ENCODE measurements at places on chromosomes 6 and 20. TPM values are rescaled to one million over a fixed set of nuclear protein-coding genes. Genes with fewer than 3 reads are reported as not detected.

GRCh38 chr20:55561259-55561658 is 444.1 kb downstream of the CBLN4 start:
- H3K36me3 ChIP-seq = peaks cover 70% of the 10 kb centered on the region
- no peak overlapping the region for H3K4me3 ChIP-seq
- no peaks in the 10 kb centered on the region for H3K4me1 ChIP-seq
- DNase-seq = no peak
- no peak overlapping the region for H3K27ac ChIP-seq

- no peak for DNase-seq
- H3K4me1 ChIP-seq = no peaks in the 10 kb centered on the region
- no peaks in the 10 kb centered on the region for H3K27me3 ChIP-seq
- peak overlapping the region; percentile 48 for H3K27ac ChIP-seq
These were observed 116.9 kb downstream of the TMEM242 start for GRCh38 chr6:157206359-157206815.

DNA sequence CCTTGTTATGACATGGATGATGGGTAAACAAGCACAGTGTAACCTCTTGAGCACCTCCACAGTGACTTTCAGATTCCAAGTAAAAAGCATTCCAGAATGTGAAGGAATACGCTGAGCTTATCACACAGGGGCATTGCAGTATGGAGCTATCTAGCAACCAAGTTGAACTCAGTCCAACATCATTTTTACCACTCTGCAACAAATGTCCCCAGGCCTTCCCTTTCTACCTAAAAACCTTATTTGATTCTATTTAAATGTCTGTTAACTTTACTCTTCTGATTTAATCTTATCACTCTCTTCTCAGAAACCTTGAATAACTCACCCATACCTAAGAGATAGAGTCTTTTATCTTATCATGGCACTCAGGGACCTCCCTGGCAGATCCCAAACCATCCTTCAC is 195.8 kb upstream of the CDYL start:
- H3K4me3 ChIP-seq = no peak overlapping the region
- no peaks in the 10 kb centered on the region for H3K36me3 ChIP-seq
- DNase-seq = no peak
- no peak overlapping the region for H3K27ac ChIP-seq
- no peaks in the 10 kb centered on the region for H3K27me3 ChIP-seq

DNA sequence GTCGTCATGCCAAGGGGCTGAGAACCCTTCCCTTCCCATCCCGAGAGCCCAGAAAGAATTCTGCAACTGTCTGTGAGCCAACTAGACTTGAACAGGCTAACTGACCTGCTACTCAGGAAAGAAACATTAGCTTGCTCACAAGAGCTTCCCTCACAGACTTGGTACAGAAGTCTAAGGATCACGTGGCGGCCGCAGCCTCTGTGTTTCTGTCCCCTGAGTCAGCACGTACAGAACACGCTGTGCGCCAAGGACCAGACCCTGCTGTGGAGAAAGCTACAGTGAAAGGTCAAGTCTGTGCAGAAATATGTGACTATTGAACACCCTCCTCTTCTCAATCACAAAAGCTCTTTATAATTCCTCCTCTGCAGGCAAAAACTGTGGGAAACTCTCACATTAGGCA is 151.3 kb upstream of the QKI start:
- no peak overlapping the region for H3K4me3 ChIP-seq
- peaks cover 56% of the 10 kb centered on the region for H3K4me1 ChIP-seq
- H3K27me3 ChIP-seq = peaks cover 30% of the 10 kb centered on the region
- DNase-seq = no peak

GRCh38 chr6:138685781-138686180 is 87.8 kb upstream of the CCDC28A start:
- no peak for DNase-seq
- no peaks in the 10 kb centered on the region for H3K36me3 ChIP-seq
- no peaks in the 10 kb centered on the region for H3K27me3 ChIP-seq
- H3K27ac ChIP-seq = no peak overlapping the region
- no peak overlapping the region for H3K4me3 ChIP-seq

GRCh38 chr20:63148696-63149095 is 67.2 kb downstream of the YTHDF1 start:
- peaks cover 8% of the 10 kb centered on the region for H3K27me3 ChIP-seq
- DNase-seq = no peak
- H3K4me1 ChIP-seq = no peaks in the 10 kb centered on the region
- H3K27ac ChIP-seq = no peak overlapping the region
- H3K4me3 ChIP-seq = no peak overlapping the region

DNA sequence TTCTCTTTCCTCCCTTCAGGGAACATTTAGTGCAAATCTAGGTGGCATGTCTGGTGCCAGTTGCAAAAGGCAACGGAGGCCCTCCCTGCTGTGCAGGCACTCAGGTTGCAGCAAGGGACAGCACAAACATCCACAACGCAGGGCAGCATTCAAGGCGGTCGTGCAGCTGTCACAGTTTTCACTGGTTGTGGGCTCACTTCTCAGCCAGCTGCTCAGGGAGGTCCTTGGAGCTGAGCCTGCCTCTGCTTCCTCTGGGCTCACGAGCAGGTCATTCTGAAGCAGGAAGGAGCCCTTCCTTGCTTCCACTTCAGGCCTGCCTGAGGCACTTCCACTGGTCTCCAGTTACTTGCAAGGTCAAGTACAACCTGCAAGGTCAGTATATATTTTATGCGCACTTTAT is 3.8 kb upstream of the NPEPL1 start:
- no peaks in the 10 kb centered on the region for H3K27me3 ChIP-seq
- peaks cover 13% of the 10 kb centered on the region for H3K36me3 ChIP-seq
- peak overlapping the region; percentile 92 for H3K27ac ChIP-seq
- no peak for DNase-seq

- no peak overlapping the region for H3K4me3 ChIP-seq
- H3K27ac ChIP-seq = no peak overlapping the region
- peaks cover 12% of the 10 kb centered on the region for H3K4me1 ChIP-seq
- H3K27me3 ChIP-seq = no peaks in the 10 kb centered on the region
- peak; percentile 47 for DNase-seq
These were observed 117.4 kb upstream of the RPS6KA2 start for GRCh38 chr6:166744223-166745134.

- no peak overlapping the region for H3K4me3 ChIP-seq
- DNase-seq = peak; percentile 86
- H3K27me3 ChIP-seq = no peaks in the 10 kb centered on the region
- no peaks in the 10 kb centered on the region for H3K36me3 ChIP-seq
These were observed 23.0 kb upstream of the CD24 start for GRCh38 chr6:106997392-106998158.

DNA sequence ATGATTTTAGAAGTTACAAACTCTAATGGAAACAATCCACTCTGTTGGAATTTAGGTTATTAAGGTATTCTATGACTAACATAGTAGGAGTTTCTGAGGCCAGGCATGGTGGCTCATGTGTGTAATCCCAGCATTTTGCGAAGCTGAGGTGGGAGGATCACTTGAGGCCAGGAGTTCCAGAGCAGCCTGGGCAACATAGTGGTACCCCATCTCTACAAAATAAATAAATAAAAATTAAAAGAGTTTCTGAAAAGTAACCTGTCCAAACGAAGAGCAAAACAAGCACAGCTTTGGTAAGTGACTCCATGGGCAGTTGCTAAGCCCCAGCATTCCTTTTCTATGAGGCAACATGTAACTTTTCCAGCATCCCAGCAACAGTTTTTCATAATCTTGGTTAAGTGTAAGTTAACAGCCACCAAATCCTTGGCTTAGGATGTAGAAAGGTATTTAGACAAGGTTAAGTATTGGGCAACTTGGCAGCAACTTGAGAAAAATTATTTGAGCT is 86.3 kb downstream of the SOX4 start:
- H3K4me3 ChIP-seq = no peak overlapping the region
- H3K36me3 ChIP-seq = peaks cover 41% of the 10 kb centered on the region
- peak overlapping the region; percentile 44 for H3K27ac ChIP-seq

- H3K4me3 ChIP-seq = no peak overlapping the region
- peaks cover 6% of the 10 kb centered on the region for H3K4me1 ChIP-seq
- peak; percentile 50 for DNase-seq
- H3K27me3 ChIP-seq = no peaks in the 10 kb centered on the region
- H3K27ac ChIP-seq = no peak overlapping the region
- no peaks in the 10 kb centered on the region for H3K36me3 ChIP-seq
These were observed 300.7 kb downstream of the CLIC5 start for GRCh38 chr6:45714741-45715507.

- no peak for DNase-seq
- peaks cover 5% of the 10 kb centered on the region for H3K36me3 ChIP-seq
- H3K27me3 ChIP-seq = no peaks in the 10 kb centered on the region
- H3K4me3 ChIP-seq = no peak overlapping the region
- H3K27ac ChIP-seq = no peak overlapping the region
These were observed 175.7 kb downstream of the VEGFA start for GRCh38 chr6:43945768-43946080.

- no peaks in the 10 kb centered on the region for H3K4me1 ChIP-seq
- no peaks in the 10 kb centered on the region for H3K27me3 ChIP-seq
- H3K27ac ChIP-seq = no peak overlapping the region
- peak; percentile 43 for DNase-seq
These were observed 74.1 kb upstream of the PAK5 start for GRCh38 chr20:9912858-9913434.

GRCh38 chr6:111536910-111537527 is 54.0 kb upstream of the REV3L start:
- peak overlapping the region; percentile 70 for H3K27ac ChIP-seq
- no peak for DNase-seq
- H3K27me3 ChIP-seq = no peaks in the 10 kb centered on the region
- H3K4me3 ChIP-seq = no peak overlapping the region
- no peaks in the 10 kb centered on the region for H3K36me3 ChIP-seq

DNA sequence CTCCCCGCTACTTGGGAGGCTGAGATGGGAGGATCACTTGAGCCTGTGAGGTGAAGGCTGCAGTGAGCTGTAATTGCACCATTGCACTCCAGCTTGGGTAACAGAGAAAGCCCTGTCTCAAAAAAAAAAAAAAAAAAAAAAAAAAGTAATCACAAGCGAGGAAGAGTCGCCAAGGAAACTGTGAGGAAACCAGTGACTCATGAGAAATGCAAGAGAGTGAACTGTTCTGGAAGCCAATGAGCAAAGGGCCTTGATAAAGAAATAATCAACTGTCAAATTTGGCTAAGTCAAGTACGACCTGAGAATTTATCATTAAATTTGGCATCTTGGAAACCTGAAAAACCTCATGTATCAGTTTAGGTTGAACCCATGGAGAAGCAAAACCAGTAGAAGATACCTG is 16.1 kb upstream of the LAMP5 start:
- no peaks in the 10 kb centered on the region for H3K4me1 ChIP-seq
- no peak overlapping the region for H3K27ac ChIP-seq
- peaks cover 14% of the 10 kb centered on the region for H3K27me3 ChIP-seq
- no peak for DNase-seq
- H3K36me3 ChIP-seq = no peaks in the 10 kb centered on the region
- no peak overlapping the region for H3K4me3 ChIP-seq

DNA sequence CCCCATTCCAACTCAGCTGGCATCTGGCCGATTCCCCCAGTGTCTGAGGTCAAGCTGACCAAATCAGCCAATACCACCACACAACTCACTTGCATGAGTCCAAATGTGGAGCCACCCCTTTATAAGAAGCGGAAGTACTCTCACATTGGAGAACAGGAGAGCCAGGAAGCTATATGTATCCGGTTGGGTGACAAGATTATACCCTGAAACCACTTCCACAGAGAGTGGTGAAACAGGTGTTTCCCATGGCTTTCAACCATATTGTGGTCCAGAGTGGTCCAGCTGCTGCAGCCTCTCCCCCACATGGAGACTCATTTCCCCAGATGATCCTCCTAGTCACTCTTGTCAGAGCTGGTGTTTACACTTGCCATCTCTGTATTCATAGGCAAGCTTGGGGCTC is 24.0 kb upstream of the SERINC1 start:
- peaks cover 3% of the 10 kb centered on the region for H3K4me1 ChIP-seq
- H3K27ac ChIP-seq = no peak overlapping the region
- peaks cover 2% of the 10 kb centered on the region for H3K27me3 ChIP-seq
- H3K4me3 ChIP-seq = no peak overlapping the region
- DNase-seq = no peak
- peaks cover 74% of the 10 kb centered on the region for H3K36me3 ChIP-seq

DNA sequence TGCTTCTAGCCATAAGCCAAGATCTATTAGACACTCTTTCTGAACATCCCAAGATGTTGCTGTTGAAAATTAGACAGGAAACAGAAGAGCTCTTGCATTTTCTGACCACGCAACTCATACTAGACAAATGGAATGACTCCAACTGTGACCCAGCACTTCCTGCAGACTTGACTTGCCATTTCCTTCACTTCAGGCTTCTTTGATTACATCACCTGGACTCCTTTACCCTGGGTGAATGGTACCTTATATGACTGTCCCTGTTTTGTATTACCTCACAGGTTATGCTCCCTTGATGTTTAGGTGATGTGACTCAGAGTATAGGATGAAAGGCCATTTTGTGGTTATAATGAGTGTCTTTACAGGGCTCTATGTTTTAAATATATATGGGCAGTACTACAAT is 236.1 kb downstream of the BMP2 start:
- H3K4me1 ChIP-seq = peaks cover 26% of the 10 kb centered on the region
- no peak for DNase-seq
- no peaks in the 10 kb centered on the region for H3K27me3 ChIP-seq
- peaks cover 21% of the 10 kb centered on the region for H3K36me3 ChIP-seq
- no peak overlapping the region for H3K4me3 ChIP-seq

GRCh38 chr20:56715309-56715708 is 86.2 kb downstream of the TFAP2C start:
- H3K27ac ChIP-seq = no peak overlapping the region
- no peaks in the 10 kb centered on the region for H3K27me3 ChIP-seq
- DNase-seq = peak; percentile 36
- peaks cover 24% of the 10 kb centered on the region for H3K4me1 ChIP-seq
- H3K4me3 ChIP-seq = no peak overlapping the region
- no peaks in the 10 kb centered on the region for H3K36me3 ChIP-seq

DNA sequence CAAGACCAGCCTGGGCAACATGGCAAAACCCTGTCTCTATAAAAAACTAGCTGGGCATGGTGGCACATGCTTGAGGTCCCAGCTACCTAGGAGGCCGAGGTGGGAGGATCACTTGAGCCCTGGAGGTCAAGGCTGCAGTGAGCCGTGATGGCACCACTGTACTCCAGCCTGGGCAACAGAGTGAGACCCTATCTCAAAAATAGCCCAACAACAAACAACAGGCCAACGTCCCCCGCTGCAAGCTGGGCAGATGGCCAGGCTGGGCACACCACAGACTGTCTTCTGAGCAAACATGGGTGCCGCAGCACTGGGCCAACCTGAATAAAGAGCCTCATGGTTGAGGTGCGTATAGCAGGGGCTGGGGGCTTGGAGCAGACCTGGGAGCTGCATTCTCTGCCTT is 46.6 kb upstream of the SRF start:
- H3K4me3 ChIP-seq = no peak overlapping the region
- H3K36me3 ChIP-seq = no peaks in the 10 kb centered on the region

GRCh38 chr6:7243179-7243981 is 69.6 kb downstream of the SSR1 start:
- H3K27me3 ChIP-seq = no peaks in the 10 kb centered on the region
- peak overlapping the region; percentile 87 for H3K27ac ChIP-seq
- DNase-seq = peak; percentile 57
- H3K36me3 ChIP-seq = peaks cover 11% of the 10 kb centered on the region
- peaks cover 40% of the 10 kb centered on the region for H3K4me1 ChIP-seq

GRCh38 chr6:25578538-25578937 is 73.5 kb upstream of the SCGN start:
- H3K36me3 ChIP-seq = peaks cover 8% of the 10 kb centered on the region
- no peaks in the 10 kb centered on the region for H3K4me1 ChIP-seq
- H3K4me3 ChIP-seq = no peak overlapping the region
- no peak overlapping the region for H3K27ac ChIP-seq
- no peaks in the 10 kb centered on the region for H3K27me3 ChIP-seq

Gene OR2H2
- not detected for total RNA-seq

Gene SLC35A1
- total RNA-seq = 10.5 TPM

Gene CCDC170
- 0.26 TPM for total RNA-seq

Gene FAM184A
- 19.2 TPM for total RNA-seq

Gene COL21A1
- 4.4 TPM for total RNA-seq

Gene MEP1A
- total RNA-seq = 0.09 TPM

Gene GPR6
- not detected for total RNA-seq

Gene ZKSCAN4
- total RNA-seq = 6.4 TPM

Gene KCNB1
- 1.5 TPM for total RNA-seq

Gene RNASET2
- total RNA-seq = 35.6 TPM

Gene RAB44
- total RNA-seq = 0.11 TPM

Gene DLL1
- 20.7 TPM for total RNA-seq

Gene NKAIN2
- 0.64 TPM for total RNA-seq

Measured in WTC11 (cell line).